ENCODE measurements at places on chromosomes 5 and 9.

GRCh38 chr5:172447646-172448365 lies 6.5 kb downstream of the SH3PXD2B start:
- DNase-seq: no peak

DNA sequence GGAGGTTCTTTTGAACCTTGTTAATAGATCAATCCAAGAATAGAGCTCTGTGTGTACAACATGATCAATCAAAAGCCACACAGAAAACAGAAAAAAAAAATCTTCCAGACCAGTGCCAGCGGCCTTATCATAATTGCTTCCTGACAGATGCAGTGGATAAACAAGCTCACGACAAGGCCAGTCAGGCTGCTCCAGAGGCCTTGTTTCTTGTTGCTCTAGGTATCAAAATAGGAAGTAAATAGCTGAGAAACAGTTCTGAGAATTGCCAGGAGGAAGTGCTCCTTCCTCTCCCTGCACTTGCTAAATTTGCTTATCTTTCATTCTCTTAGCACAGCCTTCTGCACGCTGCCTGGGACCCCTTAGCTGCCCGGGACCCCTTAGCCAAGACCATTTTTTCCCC lies 199.0 kb upstream of the TARS1 start:
- DNase-seq: no peak

- peak; percentile 32 for DNase-seq
Measured at GRCh38 chr5:108381350-108381953, 446 bp downstream of the FBXL17 start.

DNA sequence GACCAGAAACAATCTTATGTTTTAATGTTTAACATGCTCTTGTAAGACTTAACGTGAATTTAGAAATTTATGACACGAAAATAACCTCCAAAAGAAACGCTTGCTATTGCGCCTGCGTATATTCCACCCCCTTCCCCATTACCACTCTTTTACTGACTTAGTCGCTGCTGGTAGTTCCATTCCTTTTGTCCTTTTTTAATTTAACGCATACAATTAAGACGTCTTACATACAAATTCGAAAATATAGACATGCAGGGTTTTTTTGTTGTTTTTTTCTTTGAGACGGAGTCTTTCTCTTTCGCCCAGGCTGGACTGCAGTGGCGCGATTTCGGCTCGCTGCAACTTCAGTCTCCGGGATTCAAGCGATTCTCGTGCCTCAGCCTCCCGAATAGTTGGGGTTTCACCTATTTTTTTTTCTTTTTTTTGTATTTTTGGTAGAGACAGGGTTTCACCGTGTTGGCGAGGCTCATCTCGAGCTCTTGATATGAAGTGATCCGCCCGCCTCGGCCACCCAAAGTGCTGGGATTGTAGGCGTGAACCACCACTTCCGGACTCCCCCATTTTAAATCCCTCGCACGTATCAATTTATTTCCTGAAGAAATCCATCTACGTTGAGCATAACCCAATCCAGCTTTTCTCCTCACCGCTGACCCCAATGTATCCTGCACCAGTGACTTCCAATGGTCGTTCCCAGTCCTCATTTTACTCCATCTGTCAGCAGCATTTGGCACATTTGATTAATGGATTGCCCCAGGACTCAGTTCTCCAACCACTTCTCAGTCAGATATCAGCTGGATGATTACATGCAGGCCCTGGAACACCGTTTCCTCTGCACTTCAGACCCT lies 684 bp upstream of the MED7 start:
- peak; percentile 80 for DNase-seq

DNA sequence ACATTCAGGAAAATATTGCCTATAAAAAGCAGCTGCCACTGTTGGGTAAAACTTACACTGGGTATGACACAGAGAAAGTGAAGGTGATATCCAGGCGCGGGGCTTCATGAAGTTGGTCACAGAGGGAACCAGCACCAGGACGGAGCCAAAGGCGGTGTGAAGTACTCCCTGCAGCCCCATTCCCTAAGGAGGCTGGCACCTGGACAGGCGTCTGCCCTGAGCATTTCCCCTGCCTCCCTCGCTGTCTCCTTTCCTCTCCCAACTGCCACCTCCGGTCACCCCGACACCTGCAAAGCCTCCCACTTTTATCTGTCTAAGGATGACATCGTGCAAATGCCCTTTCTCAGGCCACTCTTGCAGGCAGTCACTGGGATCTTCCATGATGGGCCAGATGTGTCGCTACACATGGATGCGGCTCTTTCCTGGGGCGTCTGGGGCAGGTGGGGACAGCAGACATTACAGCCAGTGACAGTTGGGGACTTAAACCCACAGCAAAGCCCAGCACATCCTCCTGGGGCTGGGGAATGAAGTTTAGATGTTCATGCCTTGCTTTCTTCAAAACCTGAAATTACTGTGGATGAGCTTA lies 367.7 kb upstream of the IRX4 start:
- DNase-seq: no peak

Measured in NCI-H2171 treated with DMSO at 0.1 percent for 48 hours (cell line).